Pulmonary artery endothelial cell (primary cell): ENCODE measurements at places on chromosomes 12 and 14.

DNA sequence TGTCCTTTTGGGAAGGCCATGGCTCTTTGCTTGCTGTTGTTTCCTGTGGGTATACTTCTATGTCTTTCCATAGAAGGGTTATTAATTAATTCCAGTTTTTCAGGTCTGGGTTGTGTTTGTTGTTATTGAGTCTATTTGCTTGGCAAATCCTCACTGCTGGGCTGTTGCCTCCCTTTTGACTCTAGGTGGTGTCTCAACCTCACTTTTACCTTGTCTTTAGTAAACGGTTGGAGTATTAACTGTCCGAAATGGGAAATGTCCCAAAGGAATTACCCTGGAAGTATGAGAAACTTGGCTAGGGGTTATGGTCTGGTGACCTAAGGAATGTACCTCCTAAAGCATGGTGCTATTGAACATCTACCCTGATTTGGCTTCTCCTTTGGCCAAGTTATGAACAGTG, 16.7 kb downstream of the PRH1 start:
- DNase-seq: no peak

- DNase-seq: no peak
Measured at GRCh38 chr12:98651328-98651727, 6.2 kb downstream of the APAF1 start.

GRCh38 chr12:20096430-20096829, 271.9 kb upstream of the PDE3A start:
- DNase-seq: no peak

DNA sequence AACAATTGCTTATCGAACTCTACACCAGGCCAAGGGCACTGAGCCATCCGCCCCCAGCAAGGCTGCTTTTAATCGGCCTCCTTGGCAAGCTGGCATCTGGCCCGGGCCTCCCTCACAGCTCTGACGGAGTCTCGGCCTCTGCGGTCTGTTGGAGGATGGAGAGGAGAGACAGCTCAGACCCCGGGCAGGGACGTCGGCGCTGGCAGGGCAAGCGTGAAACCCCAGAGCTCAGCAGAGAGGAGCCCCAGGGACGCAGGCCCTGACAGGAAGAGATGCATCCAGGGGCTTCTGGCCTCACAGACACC, 17.5 kb downstream of the CAMKK2 start:
- peak; percentile 72 for DNase-seq

DNA sequence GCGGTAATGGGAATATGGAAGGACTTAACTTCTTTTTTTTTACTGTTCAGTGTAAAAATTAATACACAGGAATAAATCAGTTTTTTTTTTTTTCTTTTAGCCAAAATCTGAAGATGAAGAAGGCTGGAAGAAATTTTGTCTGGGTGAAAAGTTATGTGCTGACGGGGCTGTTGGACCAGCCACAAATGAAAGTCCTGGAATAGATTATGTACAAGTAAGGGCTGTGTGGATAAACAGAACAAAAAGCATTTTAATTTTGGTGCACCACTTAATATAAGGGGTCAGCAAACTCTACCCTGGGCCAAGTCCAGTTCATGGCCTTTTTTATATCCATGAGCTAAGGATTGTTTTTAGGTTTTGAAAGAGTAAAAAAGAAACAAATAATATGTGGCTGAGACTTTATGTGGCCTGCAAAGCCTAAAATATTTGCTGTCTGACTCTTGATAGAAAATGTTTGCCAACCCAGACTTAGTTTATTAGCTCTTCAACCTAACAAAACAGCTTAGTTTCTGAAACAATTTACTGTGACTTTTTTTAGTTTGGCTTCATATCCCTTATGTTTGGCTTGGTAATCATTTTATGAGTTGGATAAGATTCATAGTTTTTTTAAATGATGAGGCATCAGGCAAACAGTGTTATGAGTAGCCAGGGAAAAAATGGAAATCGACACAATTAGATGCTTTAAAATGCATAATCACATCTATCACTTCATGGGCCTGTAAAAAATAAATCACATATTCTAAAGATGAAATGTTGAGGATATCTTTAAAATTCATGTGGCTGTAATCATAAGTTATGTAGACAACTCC, 8.4 kb downstream of the GEMIN2 start:
- no peak for DNase-seq

- DNase-seq: no peak
Measured at GRCh38 chr12:25197608-25198007, 2.6 kb downstream of the ETFRF1 start.

GRCh38 chr12:66235626-66236281, 46.7 kb downstream of the IRAK3 start:
- DNase-seq: no peak

- DNase-seq: no peak
Measured at GRCh38 chr14:101598159-101598558, 36.9 kb downstream of the DIO3 start.

- no peak for DNase-seq
Measured at GRCh38 chr12:70197345-70197744, 45.9 kb upstream of the CNOT2 start.

- DNase-seq: peak; percentile 71
Measured at GRCh38 chr12:52879394-52880351, 25.2 kb downstream of the KRT8 start.

- peak; percentile 68 for DNase-seq
Measured at GRCh38 chr14:84806622-84807021, 723.3 kb upstream of the FLRT2 start.

GRCh38 chr12:91722072-91722471, 423.6 kb downstream of the BTG1 start:
- DNase-seq: no peak

DNA sequence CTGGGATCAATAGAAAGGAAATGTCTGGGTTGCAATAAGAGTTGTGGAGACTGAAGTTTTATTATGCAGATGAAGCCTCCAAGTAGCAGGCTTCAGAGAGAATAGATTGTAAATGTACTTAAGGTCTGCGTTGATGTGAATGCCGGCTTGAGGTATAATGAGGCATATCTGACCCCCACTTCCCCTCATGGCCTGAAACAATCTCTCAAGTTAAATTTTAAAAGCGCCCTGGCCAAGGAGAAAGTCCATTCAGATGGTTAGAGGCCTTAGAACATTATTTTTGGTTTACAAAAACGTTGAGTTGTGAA, 28.3 kb upstream of the HIGD1C start:
- DNase-seq: no peak

- DNase-seq: no peak
Measured at GRCh38 chr12:113055594-113056380, 743 bp upstream of the DTX1 start.

- no peak for DNase-seq
Measured at GRCh38 chr12:5242440-5242839, 189.5 kb upstream of the NTF3 start.

GRCh38 chr12:53380794-53381730, 1.1 kb downstream of the SP1 start:
- DNase-seq: no peak

DNA sequence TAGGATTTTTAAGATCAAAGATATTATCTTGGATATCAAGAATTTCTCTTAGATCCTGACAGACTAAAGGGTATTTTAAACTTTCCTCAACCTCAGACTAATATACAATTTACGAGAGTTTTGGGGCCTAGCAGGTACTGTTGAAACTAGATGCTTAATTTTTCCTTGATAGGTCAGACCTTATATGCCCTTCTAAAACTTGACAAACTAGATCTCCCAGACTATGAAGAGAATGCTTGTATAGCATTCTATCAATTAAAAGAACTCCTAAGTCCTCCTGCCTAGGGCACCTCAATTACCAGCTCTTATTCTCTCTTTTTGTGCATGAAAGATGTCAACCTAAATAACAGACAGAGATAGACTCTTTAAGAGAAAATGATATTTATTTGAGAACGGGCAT, 60.4 kb upstream of the TRIM9 start:
- no peak for DNase-seq

- peak; percentile 89 for DNase-seq
Measured at GRCh38 chr14:95507174-95507573, 9.3 kb downstream of the SYNE3 start.

GRCh38 chr12:81128930-81129554, 51.2 kb downstream of the ACSS3 start:
- DNase-seq: no peak

- peak; percentile 57 for DNase-seq
Measured at GRCh38 chr12:123105211-123105826, 45.6 kb downstream of the PITPNM2 start.

- DNase-seq: no peak
Measured at GRCh38 chr12:53465679-53466078, 13.8 kb downstream of the PCBP2 start.

DNA sequence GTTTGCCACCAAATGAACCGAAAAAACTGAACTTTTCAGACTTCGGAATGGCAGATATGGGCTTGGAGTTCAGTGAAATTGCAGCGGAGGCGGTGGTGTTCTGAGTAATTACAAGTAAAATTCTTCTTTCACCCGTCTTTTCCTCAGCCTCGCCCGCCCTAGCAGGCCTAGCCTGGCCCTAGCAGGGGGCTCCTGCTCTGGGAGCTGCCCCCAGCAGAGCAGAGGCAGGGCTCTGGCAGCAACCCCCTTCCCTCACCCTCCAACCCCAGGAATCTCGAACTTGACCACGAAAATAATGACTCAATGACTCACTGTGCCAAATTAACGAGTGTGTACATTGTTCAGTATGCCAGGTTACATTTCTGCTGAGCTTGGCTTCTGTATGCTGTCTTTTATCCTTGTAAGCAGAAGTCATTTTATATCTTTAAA, 1.1 kb downstream of the PAPLN start:
- DNase-seq: no peak
